GM03348 (cell line): ENCODE measurements at places on chromosomes 1 and 21.
A peak's percentile ranks its signal among the peaks of the same experiment; 100 is the strongest.

GRCh38 chr1:23868557-23869016, 497 bp upstream of the FUCA1 start:
- DNase-seq: peak; percentile 62

GRCh38 chr1:234969581-234970400, 158.8 kb downstream of the TOMM20 start:
- peak; percentile 82 for DNase-seq

DNA sequence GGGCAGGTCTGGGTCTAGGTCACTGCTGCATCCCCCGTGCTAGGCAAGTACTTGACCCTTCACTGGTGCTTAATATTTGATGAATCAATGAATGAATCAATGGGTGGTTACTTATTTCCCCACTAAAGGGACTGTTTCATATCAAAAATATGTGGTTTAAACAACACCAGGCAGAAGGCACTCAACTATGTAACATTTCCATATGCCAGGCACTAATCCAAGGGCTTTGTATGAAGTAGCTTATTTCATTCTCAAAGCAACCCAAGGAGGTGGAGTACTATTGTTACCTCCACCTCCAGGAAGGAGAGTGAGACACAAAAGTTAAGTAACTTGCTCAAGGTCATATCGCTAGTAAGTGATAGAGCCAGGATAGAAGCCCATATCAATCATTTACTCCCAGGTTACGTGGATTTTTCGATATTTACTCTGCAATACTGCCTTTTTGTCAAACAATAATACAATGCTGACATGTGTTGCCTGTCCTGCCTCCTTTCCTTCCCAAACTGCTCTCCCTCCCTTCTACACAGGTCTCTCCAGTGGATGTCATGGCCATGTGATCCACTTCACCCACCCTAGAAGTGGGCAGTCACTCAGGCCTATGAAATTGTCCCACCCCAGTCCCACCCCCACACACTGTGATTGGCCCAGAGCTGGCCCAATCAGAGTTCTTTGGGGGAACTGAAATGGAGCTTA, 142.8 kb downstream of the ETS2 start:
- peak; percentile 54 for DNase-seq

GRCh38 chr1:36740446-36740845, 257.7 kb upstream of the CSF3R start:
- no peak for DNase-seq

DNA sequence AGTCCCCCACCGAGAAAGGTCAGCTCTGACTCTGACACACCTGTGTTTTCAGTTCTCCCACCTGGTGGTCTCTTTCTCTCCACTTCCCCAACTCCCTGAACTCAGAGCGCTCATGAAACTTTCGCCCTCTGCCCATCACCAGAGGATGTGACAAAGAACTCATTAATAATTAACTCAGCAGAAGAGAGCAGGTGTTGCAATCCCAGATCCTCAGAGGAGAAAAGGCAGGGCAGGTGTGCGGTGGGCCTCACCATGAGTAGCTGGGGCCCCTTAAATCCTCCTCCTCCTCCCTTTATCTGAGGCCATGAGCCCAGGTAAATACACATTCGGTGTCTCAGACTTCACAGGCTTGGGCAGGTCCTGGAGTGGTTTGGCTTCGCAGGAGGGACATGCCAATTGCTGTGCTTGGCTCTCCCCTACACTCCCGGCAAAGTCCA, 1.7 kb upstream of the LAMB3 start:
- no peak for DNase-seq

- DNase-seq: no peak
Measured at GRCh38 chr1:116569776-116570357, 959 bp downstream of the CD58 start.

DNA sequence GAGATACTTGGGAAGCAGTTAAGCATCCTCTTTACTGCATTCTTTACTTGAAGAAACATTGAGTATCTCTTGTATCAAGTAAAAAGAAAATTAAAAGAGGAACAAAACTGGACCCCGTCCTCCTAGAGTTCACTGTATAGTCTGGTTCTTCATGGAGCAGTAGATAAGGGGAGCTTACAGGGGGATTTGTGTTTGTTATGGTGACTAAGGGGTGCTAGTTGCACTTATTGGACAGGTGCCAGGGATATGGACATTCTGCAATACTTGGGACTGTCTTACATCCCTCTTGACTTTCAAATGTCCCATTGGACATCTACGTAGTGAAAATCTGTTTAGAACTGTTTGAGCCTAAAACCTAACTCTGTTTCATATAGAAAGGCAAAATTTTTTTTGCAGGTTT, 67.2 kb downstream of the ALG14 start:
- DNase-seq: no peak

GRCh38 chr21:42010507-42011495, 641 bp upstream of the ZBTB21 start:
- DNase-seq: peak; percentile 31

DNA sequence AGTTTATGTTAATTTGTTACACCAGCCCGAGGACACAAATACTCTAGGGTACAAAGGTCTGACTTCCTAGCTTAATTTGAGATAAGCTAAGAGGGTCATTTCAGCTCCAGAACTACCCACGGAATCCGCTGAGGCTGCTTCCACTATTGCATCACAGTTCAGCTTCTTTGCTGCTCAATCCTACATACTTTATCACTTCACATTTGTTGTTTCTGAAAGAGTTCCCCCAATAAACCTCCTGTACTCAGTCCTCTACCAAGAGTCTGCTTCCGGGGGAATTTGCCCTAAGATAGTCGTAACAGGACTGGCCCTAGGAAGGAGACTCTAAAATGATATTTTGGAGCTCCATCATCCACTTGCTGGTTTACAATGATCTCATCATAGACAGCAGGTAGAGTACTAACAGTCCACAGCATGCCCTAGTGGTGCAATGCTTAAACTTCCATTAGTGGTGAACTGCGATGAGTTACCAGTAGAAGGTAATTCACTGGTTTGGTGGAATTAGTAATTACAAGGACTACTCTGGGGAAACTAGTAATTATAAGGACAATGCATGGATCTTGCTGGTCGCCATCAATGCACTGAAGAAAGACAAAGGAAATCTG, 229.3 kb downstream of the USH2A start:
- DNase-seq: peak; percentile 4

DNA sequence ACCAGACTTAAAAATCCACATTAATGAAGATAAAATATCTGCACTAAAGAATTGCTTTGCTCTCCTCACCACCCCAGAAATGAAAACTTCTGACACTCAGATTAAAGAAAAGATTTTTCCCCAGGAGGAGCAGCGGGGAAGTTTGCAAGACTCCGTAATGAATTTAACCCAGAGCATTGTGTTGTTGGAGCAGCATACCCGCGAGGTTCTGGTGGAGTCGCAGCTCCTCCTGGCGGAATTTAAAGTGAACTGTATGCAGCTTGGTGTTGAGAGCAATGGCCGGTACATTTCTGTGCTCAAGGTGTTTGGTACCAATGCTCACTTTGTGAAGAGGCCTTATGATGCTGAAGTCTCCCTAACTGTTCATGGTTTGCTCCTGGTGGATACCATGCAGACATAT, 46.4 kb downstream of the VPS13D start:
- DNase-seq: peak; percentile 35

- DNase-seq: peak; percentile 13
Measured at GRCh38 chr1:64194168-64195080, 9.0 kb upstream of the UBE2U start.

DNA sequence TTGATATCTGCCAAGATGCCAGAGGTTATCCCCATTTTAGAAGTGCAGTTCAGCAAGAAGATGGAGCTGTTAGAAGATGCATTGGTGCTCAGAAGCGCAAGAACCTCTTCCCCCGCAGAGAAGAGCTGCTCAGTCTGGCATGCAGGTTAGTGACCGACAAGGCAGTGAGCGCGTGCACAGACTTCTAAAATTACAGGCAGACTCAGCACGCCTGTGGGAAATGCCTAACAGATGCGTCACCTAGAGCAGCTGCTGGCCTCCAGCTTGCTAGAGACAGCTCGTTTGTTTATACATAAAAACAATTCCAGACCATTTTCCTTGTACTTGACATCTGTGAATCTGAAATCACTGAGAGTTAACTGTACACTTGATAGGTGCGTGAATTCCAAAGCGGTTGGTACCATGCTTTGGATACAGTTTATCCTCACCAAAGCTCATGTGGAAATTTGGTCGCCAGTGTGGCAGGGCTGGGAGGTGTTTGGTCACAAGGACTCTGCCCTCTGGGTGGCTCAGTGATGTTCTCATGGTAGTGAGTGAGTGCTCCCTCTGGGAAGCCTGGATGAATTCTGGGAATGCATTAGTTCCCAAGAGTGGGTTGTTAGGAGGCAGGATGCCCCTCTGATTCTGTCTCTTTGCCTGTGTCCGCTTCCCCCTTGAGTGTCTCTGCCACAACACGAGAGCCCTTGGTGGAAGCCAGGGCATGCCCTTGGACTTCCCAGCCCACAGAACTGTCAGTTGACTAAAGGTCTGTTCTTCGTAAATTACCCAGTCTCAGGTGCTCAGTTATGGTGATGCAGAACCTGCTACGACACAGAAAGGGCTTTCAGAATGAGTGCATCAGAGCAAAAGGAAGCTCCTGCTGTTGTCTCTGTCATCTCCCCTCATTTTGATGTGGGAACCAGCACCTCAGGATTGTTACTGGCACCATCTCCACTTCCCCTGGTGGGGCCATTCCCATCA, 24.4 kb downstream of the SNAP47 start:
- DNase-seq: peak; percentile 93

DNA sequence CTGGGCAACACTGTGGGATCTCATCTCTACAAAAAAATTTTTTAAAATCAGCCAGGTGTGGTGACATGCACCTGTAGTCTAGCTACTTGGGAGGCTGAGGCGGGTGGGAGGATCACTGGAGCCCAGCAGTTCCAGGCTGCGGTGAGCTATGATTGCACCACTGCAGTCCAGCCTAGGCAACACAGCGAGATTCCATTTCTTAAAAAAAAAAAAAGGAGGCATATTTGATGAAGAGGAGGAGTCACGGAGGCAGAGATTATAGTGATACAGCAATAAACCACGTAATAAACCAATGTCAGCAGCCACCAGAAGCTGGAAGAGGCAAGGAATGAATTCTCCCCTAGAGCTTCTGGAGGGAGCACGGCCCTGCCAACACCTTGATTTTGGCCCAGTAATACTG, 4.0 kb downstream of the LIX1L start:
- peak; percentile 12 for DNase-seq

- DNase-seq: no peak
Measured at GRCh38 chr1:34176830-34177603, at the start of gene C1orf94. TSS of gene C1orf94 (plus strand) at chr1:34176907. CDS start at chr1:34177790, 883 bp downstream.

- DNase-seq: no peak
Measured at GRCh38 chr1:111882559-111882958, 106.9 kb downstream of the KCND3 start.

GRCh38 chr21:28179136-28179535, 813.5 kb downstream of the LTN1 start:
- DNase-seq: no peak

DNA sequence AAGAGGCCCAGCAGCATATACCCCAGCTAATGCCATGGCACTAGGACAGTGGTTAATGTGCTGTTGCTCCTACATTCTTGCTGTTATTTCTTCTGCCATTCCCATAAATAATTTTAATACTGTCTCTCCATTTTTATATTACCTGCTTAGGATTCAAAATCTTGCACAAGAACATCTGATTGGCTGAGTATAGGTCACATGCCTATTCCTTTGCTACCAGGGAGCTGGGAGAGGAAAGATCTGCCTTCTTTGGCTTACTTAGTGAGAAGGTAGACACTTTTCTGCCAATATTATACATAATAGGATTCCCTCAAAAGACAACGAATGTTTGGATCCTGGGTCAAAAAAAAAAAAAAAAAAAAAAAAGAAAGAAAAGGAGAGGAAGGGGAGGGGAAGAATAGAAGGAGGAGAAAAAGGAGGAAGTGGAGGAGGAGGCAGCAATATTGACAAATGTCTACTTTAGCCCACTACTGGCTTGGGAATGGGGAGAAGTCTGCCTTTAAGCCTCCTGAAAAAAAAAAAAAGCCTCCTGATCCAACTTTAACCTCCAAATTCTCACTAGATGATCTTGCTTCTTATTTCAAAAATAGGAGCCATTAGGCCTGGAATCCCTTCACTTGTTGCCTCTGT, 134.5 kb upstream of the HNRNPU start:
- DNase-seq: no peak

DNA sequence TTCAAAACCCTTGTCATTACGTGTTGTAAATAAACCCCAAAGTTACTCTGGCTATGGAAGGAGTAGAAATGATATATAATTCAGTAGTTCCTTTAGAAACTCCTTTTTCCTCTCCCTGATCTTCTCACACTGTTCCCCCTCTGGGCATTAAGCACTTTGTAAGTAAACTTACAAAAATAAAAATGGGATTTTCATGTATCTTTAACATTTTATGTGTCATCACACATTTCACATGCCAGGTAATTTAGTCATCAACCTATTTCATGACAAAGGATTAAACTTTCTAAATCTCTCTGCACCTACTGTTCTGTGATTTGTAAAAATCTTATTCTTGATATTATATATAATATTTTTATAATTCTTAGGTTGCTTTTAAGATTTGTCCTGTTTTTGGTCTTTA, 176.9 kb downstream of the NEK7 start:
- no peak for DNase-seq
